ENCODE measurements at places on chromosomes 12 and 14. TPM values are rescaled to one million over a fixed set of nuclear protein-coding genes. Genes with fewer than 3 reads are reported as not detected.

DNA sequence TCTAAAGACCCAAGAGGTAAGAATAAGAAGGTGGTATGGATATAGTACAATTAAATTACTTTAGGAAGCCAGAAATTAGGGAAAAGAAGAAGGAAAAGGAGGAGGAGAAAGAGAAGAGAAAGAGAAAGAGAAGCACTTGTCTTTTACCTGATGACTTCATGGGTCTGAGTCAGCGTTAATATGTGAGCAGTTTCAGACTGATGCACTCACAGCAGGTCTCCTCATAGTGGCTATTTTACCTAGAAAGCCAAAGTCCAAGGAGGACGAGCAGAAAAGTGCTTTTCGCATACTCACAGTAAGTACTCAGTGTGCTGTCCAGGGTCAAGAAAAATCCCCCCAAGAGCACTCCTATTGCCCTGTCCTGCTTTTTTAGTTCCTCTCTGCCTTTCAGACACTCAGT, 222.1 kb downstream of the C12orf42 start:
- DNase-seq = no peak

DNA sequence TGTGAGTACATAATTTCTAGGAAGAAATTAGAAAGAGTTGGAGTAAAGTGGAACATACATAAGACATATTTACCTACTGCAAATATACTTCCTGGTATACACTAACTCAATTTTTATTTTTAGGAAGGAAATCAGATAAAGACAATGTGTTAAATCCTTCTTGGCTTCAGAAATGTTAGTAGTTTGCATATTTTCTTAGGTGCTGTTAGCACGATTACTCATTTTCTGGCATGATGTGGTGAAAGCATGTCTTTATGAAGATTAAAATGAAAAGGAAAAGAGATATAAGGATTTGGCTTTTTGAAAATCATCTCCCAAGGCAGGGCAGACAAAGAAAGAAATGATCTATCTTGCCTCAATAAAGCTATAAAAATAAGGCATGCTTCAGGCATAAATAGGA, 287.6 kb upstream of the E2F7 start:
- DNase-seq = no peak

The KCNC2 gene
- not detected for polyA plus RNA-seq

The TAS2R31 gene
- not detected for polyA plus RNA-seq

The RBMS2 gene
- polyA plus RNA-seq = 4.2 TPM

Data from CD14-positive monocyte (primary cell).